Suppressor macrophage treated with lipopolysaccharide for 4 hours (primary cell): ENCODE measurements at places on chromosomes 5 and 9.

- no peak for DNase-seq
Observed at GRCh38 chr9:94725293-94725692, 1.2 kb upstream of the AOPEP start.

DNA sequence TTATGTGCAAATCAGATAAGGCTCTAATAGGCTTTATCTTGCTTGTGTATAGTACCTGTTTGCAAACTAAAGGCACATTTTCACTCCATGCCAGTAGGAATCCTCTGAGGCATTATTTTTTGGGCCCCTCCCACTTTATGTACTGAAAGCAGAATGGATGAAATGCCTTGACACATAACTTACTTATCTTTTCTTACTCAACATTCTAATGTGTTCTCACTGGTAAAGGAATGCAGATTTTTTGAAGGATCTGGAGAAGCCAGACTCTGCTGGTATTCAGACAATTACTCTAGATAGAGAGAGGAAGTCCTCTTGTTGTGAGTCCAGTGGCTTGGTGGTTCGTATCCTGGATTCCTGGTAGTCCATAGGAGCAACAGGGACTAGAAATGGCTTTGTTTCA is 336.7 kb downstream of the CCDC171 start:
- DNase-seq, result no peak

- no peak for DNase-seq
Observed at GRCh38 chr9:77916410-77916819, 115.2 kb downstream of the GNAQ start.

GRCh38 chr9:93309889-93310425 is 126.0 kb downstream of the WNK2 start:
- DNase-seq, result no peak

GRCh38 chr5:106392766-106393165 is 1278.0 kb downstream of the EFNA5 start:
- no peak for DNase-seq

- DNase-seq, result no peak
Observed at GRCh38 chr9:37967014-37967760, 63.3 kb upstream of the SLC25A51 start.

DNA sequence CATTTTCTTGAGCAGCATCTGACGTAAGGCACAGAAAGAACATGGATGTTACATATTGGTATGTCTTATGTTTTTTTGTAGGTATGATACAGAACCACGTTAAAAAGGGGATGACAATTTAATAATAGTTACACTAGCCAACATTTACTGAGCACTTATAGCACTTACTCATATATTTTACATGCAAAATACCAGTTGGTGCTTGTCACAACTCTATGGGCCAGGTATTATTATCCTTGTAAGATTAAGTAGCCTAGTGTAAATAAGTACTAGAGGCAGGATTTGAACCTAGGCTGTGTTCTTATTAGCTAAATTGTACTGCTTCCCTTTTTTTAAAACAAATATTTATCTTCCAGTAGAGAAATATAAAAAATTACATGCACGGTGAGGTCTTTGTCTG is 83.5 kb downstream of the RANBP17 start:
- DNase-seq, result no peak

- no peak for DNase-seq
Observed at GRCh38 chr5:58191443-58191842, 268.4 kb downstream of the PLK2 start.

- no peak for DNase-seq
Observed at GRCh38 chr9:117453737-117454136, 38.9 kb upstream of the ASTN2 start.

GRCh38 chr5:132095077-132095410 is 21.5 kb downstream of the CSF2 start:
- no peak for DNase-seq

DNA sequence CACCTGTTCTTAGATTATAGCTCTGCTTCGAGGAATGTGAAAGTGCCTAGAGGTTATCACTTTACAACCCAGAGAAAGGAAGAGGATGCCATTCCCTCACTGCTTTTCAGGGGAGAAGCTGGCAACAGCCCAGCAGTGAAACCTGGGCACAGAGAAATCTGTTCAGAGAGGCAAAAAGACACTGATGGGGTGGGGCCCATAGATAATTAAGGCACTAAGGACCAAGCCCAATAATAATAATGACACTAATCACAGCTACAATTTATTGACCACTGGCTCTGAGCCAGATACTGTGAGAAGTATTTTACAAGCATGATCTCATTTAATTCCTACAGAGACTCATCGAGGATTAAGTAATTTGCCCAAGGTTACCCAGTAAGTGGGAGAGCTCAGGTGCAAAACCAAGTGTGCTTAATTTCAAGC is 168.3 kb downstream of the PIK3R1 start:
- DNase-seq, result no peak
